Activated T-helper 9 cell treated with anti-CD3 and anti-CD28 coated beads, Interleukin-2, amount 50 U/mL, for 16 hours (primary cell): ENCODE measurements at places on chromosomes 4 and X.

DNA sequence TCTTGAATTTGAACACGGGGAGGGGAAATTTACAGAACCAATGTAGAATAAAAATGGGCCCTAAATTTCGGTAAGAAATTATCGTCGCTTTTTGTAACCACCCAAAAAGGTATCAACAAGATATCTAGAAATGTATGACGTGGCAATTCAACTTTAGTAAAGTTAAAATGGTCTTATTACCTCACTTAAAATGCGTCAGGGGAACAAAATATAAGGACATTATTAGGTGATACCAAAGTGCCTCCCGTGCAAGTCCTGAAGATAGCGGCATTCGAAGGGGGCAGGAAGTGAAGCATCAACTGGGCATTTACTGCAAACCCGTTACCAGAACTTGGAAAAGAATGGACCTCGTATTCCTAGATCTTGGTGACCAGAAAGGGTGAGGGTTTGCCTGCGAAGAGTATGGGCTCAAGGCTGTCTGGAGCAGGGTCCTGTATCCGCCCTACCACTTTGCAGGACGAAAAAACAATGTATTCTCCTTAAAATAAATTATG lies 980 bp downstream of the AP1S2 start:
- DNase-seq = no peak

- DNase-seq = no peak
Observed at GRCh38 chr4:138275216-138275615, 33.1 kb upstream of the SLC7A11 start.

DNA sequence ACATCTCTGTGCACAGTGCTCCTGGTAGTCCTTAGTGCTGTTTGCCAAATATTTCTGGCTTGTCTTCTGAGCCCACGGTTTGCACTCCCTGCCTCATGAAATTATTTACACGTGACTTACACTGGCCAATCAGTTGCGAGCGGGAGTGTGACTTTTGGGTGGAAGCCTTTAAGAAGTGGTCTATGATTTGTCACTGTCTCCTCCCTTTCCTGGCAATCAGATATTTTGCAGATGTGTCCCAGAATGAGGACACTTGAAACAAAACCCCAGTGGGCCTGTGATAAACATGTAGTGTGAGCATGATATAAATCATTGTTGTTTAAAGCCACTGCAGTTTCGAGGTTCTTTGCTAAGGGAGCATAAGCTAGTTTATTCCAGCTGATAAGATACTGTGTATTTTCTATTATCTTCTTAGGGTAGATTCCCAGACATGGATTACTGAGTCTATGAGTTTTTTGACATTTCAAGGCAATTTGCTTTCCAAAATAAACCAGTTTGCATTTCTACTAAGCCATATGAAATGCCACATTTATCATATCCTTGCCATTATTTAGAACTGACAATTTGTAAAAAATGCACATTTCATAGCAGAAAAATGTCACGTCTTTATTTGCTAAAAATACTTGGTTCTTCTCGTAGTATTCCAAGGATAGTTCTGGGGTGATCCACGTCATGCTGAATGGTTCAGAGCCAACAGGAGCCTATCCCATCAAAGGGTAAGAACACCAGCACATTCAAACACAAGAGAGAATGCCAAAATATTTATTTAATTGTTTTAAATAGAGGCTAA lies 12.0 kb downstream of the BST1 start:
- DNase-seq = no peak

DNA sequence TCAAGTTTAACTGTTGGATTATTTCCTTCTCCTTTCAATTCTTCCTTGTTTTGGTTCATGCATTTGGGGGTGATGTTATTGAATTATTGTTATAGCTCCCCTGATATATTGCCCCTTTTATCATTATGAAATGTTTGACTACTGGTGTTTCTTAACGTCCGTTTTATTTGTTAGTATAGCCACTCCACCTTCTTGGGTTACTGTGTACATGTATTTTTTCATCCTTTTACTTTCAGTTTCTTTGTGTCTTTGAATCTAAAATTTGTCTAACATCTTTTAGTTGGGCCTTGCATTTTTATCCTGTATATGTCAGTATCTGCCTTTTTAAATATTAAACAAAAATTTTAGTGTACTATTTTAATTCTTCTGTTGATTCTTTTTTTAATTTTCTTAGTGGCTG lies 88.7 kb downstream of the TNIP2 start:
- DNase-seq = no peak

GRCh38 chr4:53840643-53841042 lies 223.8 kb downstream of the CHIC2 start:
- DNase-seq = no peak

- no peak for DNase-seq
Observed at GRCh38 chr4:145933134-145933533, 5.5 kb downstream of the ZNF827 start.

DNA sequence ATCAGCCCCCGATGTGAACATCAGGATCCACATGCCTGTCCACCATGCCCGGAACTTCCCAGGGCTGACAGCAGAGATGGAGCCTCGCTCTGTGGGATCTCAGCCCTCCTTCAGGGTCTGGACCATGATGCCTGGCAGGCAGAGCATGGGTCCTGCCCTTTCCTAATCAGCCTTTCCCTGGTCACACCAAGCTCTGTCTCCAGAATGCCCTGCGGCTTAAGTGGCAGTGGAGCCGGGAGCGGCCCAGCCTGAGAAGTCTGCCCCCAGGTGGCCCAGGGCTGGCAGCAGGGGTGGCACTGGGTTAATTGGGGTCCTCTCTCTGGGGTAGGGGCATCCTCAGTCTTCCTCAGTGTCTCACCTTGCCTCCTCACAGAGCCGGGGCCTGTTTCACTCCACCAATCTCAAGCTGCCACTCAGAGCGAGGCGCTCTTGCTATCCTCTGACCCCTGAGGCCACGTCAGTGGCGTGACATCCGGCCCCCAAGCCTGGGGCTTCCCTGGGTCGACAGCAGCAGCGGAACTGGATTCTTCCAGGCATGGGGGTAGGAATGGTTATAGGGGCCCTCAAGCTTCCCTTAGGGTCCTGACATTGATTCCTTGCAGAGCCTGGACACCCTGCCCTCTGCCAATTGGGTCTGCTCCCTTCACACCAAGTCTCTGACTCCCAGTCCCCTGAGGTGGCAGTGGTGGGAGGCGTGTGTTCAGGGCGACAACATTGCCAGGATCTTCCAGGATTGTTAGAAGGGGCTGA lies 20.8 kb upstream of the TMEM185A start:
- no peak for DNase-seq

DNA sequence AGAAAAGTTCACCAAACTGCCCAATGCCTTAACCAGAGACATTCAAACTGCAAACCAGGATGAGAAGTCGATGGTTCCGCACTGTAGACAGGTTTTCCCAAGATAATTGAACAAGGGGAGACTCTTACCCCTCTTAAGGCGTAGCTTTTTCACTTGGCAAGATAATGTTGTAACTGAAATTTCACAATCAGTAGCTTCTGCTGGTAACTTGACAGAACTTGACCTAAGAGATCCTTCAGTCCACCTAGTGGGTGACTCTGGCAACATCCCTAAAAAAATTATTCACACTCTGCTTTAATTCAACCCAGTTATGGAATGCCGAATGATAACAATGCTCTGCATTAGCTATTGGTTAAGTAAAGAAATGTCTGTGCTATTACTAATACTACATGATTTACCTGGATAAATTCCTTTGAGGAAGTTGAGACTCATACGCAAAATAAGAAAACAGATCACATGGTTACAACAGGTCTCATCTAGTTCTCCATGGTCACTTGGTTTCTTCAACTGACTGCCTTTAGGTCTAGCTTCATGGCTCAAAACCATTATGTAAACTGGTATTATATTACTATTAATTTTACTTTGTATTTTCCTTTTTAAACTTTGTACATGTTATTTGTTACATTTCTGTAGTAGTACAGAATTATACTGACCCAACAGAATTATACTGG lies 9.1 kb downstream of the ELF2 start:
- no peak for DNase-seq

DNA sequence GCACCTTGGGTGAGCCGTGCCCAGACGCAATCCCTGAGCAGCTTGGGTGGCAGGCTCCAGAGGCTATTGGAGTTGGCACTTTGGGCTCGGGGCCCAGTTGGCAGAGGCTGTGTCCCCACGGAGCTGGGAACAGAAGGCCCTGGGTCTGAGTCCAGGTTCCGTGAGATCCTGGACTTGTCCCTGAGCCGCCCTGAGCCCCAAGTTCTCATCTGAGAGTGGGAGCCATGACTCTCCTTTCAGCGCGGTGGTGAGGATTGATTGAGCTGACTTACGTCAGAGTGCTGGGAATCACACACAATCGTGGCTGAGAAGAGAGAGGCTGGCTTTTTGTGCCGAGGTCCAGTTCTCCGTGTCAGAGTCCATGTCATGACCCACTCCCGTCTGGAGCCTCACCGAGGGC lies 98.0 kb downstream of the PSAPL1 start:
- DNase-seq = no peak

GRCh38 chr4:23485801-23486200 lies 404.0 kb downstream of the PPARGC1A start:
- no peak for DNase-seq

DNA sequence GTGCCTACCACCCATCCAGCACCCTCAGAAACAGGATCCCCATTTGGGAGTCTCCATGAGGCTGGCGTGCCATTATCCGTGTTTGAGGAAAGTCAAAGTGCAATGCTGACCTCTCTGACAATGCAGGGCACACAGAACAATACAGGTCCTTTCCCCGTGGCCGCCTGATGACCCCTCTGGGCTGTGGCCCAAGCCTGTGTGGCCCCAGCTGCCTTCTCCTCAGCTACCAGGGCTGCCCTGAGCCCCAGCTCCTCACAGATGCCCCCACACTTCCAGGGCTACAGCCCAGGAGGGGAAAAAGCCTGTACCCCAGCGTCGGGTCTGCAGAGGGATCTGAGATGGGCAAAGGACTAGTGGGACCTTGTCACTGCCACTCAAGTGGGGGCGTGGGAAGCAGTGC lies 15.5 kb downstream of the ZFYVE28 start:
- DNase-seq = no peak

DNA sequence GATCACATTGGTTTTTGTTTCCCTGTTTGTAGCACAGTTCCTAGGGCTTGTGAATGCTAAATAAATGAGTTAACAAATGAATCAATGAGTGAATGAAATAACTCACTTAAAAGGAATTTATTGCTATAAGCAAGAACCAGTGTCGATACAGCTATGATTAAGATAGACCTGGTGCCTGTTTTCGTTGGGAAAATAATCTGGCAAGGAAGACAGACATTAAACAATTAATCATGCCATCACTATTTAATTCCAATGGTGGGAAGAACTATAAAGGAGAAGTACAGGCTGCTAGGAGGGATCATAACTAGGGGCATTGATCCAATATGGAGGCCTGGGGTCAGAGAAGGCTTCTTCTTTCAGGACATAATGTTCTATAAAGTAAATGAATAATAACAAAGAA lies 4.5 kb upstream of the CBR4 start:
- DNase-seq = no peak

GRCh38 chr4:37889849-37890800 lies 759 bp upstream of the TBC1D1 start:
- peak; percentile 3 for DNase-seq

GRCh38 chrX:43688586-43688985 lies 32.5 kb downstream of the MAOA start:
- no peak for DNase-seq

DNA sequence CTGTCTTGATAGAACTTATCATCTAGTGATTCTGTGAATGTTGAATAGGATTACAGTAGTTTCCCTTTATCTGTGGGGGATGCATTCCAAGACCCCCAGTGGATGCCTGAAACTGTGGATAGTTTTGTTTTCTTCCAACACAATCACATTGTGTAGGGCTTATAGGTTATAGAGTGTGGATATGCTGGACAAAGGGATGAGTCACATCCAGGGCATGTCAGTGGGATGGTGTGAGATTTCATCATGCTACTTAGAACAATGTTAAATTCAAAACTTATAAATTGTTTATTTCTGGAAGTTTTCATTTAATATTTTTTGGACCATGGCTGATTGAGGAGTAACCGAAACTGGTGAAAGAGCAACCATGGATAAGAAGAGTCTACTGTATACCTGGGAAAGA lies 432.3 kb upstream of the ATOH1 start:
- no peak for DNase-seq

GRCh38 chrX:110226931-110227330 lies 91.0 kb downstream of the AMMECR1 start:
- no peak for DNase-seq

GRCh38 chr4:152454398-152455011 lies 81.4 kb downstream of the FBXW7 start:
- DNase-seq = no peak

- DNase-seq = no peak
Observed at GRCh38 chr4:52096048-52096447, 44.9 kb downstream of the SPATA18 start.
